ENCODE measurements at places on chromosomes 3 and 15.

DNA sequence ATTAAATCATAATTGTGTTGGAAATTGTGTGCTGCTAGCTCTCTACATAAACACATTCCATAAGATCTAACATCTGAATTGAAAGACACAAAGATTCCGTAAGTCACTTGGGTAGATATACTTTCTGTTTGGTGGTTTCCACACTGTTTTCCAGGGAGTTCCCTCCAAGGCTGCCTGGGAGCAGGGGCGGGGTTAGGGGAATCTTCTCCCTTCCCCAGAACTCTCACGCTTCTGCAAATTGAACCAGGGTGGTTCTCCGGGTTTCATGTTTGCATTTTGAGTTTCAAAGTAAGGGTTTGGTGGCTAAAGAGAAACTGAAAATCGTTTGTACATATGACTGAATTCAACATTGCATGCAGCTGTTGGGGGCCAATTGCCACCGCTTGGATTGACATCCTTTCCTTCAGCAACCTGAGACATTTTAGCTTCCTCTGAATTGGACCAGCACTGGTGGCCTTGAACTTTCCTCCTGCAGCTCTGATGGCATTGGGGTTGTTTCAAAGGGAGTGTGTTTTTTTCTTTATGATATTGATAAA lies 192.7 kb upstream of the FEZF2 start:
- DNase-seq, result no peak

DNA sequence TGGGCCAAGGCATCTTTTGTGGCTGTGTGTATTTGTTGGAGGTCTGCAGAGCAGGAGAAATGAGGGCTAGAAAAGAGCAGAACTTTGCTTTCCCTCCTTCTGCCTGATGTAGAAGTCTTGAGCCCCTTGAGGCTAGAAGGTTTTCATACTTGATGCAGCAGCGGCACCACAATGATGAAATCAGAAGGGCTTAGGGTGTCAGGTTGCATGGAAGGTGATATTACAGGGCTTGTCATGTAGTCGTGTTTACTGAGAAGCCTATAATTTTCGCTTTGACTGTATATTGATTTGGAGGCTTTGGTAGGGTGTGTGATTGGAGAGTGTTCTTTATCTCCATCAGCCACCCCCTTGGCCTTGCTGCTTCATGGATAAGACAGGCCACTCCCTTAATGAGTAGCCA lies 339.8 kb downstream of the THSD4 start:
- no peak for DNase-seq

- peak; percentile 28 for DNase-seq
Observed at GRCh38 chr15:75198560-75199356, 2.9 kb upstream of the C15orf39 start.

DNA sequence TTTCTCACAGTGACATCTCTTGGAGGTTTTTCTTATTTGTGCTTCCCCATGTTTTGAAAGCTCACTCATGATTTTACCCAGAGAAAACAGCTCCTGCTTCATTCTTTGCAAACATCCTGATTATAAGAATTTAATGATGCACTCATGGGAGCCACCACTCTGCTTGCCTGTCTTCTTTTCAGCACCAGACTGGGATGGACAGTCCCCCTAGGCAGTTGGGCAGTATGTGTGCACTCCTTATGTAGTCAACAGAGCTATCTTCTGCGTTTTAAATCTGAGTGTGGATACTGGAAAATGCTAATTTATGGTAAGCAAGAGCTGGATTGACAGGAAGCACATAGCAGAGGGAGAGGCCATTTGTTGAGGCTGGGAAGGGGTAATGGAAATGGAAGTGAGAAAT lies 276.1 kb downstream of the AGBL1 start:
- no peak for DNase-seq

DNA sequence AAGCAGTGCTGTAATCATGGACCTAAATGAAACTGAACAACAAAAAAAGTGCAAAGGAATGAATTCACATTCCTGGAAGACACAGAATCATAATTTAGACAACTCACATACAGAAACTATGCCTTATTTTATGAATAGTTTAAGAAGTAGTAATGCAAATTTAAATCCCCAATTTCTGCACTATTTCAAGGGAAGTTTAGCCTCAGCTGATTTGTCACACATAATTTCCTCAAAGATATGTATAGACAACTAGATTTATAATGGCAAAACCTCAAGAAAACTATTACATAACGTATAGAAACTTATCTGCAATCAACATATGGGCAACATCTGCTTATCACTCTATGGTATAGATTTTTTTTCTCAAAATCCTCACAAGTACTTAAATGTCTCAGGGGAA lies 7.8 kb upstream of the PTX3 start:
- DNase-seq, result peak; percentile 39

GRCh38 chr15:79003301-79003700 lies 58.5 kb upstream of the CTSH start:
- DNase-seq, result peak; percentile 90

DNA sequence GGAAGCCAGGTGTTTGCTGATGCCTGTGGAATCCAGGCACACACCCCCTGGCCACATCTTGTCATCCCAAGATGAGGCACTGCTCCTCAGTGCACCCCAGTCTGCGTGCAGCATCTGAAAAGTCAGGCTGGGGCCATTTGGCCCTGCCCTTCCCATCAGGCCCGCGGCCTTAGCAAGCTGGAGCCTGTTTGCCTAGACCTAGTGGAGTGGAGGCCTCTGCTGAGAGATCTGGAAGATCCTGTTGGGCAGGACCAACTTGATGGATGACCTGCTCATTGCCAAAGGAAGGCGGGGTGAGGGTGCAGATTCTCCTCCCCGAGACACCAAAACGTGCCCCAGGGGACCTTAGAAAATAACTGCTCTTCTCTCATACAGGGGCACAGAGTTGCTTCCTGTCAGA lies 220.2 kb downstream of the SHQ1 start:
- DNase-seq, result no peak
